Stimulated activated naive CD4-positive, alpha-beta T cell treated with Interleukin-2 at 50 U/mL for 16 hours (primary cell): ENCODE measurements at places on chromosomes 11 and 22.

DNA sequence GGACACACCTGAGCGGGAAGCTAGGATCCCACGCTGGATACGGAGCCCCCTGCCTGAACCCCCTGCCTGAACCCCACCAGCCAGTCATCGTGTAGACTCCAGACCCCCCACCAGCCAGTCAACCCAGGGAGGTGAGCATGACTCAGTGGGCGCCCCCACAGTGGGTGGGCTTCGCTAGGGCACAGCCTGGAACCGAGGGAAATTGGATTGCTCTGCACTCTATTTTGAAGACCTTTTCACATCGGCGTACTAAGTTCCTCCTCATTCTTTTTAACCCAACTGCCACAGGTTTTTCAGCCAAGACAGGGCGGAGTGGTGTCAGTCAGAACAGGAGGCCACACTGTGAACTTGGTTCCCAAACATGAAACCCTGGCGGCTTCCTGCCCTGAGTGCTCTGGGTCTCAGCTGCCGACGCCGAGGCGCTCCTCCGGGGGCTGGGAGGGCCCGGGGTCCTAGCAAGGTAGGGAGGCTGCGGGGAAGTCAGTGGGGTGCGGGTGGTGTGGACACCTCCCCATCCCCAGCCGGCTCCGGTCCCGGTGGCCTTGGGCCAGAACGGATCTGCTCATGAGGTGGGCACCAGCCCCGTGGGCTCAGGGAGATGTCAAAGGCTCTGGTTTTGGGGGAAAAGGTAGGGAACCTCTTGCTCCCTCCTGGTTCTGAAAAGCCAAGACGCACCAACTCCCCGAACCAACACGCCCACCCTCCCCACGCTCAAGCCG lies 57.0 kb downstream of the BRD1 start:
- no peak for DNase-seq

DNA sequence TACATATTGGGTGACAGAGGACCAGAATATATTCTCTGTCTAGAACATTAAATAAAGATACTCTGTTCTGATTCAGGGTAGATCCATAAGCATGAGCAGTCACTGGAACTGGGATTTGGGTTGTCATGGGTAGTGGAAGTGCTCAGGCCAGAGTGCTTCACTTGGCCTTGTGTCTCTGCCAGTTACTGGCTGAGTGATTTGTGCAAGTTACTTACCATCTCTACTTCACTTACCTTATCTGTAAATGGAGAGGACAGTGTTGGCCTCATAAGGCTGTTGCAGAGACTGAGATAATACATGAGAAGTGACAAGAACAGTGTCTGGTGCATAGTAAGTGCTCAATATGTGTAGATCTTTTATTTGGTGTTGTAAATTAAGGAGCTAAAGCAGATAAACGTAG lies 17.6 kb downstream of the ATXN10 start:
- no peak for DNase-seq

DNA sequence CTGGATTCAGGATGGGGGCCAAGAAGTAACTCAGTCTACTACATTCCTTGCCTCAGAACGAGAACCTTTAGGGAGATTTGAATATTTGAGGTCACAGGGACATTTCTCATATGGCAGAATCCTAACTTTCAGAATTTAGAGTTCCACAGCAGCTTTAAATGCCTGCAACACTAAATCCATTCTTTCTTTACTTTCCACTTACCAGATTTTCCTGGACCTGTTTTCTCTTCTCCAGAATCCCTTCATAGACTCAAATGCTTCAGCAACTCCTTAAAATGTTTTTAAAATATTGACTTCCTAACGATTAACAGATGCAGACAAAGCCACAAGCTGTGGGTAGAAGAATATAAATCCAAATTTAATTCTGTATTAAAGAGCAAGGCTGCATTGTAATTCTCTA lies 63.1 kb downstream of the PRSS23 start:
- DNase-seq: no peak

GRCh38 chr22:25911243-25911972 lies 169.4 kb downstream of the MYO18B start:
- DNase-seq: no peak

GRCh38 chr22:31253949-31254348 lies 38.3 kb downstream of the PIK3IP1 start:
- no peak for DNase-seq

GRCh38 chr11:2537010-2537705 lies 92.3 kb downstream of the KCNQ1 start:
- DNase-seq: no peak

GRCh38 chr11:132773751-132774150 lies 758.5 kb downstream of the OPCML start:
- DNase-seq: no peak

- DNase-seq: peak; percentile 55
Observed at GRCh38 chr22:23216461-23217170, 36.3 kb downstream of the BCR start.

DNA sequence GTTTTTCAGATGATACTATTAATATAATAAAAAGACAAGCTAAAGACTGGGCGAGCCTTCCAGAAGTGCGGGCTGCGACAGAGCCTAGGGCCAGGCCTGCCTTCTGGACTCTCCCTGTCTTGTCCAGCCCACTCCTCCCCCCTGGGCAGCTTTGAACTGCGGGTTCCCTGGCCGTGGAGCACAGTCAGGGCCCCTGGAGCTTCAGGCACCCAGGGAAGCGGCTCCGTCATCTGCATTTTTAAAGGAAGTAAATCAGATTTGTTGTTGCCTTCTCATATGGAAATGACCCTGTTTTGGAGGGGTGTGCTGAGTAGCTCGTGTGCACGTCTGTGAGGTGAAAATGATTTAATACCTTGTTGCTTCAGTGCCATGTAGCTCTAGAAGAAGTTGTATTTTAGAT lies 265.3 kb downstream of the TBC1D22A start:
- DNase-seq: no peak
